ENCODE measurements at places on chromosomes 4 and X. TPM values are rescaled to one million over a fixed set of nuclear protein-coding genes. Genes with fewer than 3 reads are reported as not detected.

DNA sequence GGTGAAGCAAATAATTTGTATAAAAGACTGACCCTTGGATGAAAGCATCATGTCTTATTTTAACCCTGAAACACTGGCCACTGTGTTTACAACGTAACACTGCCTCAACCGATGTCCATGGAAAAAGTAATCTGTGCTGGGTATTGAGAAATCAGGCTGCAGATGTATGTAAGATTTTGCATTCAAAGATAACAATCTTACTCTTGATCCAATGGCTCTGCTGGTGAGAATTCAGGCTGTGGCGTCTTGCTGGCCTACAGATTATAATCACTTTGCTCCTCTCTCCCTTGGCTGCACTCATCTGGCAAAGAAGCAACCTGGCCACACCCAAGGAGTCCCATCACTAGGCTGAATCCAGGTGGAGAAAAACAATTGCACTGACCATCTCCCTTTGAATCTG lies 7.5 kb downstream of the ADGRA3 start:
- no peaks in the 10 kb centered on the region for H3K36me3 ChIP-seq
- no peaks in the 10 kb centered on the region for H3K27me3 ChIP-seq
- no peak overlapping the region for H3K27ac ChIP-seq
- H3K4me1 ChIP-seq = no peaks in the 10 kb centered on the region
- DNase-seq = no peak

GRCh38 chr4:130338851-130339250 lies 1242.9 kb downstream of the C4orf33 start:
- H3K4me1 ChIP-seq = no peaks in the 10 kb centered on the region
- no peaks in the 10 kb centered on the region for H3K36me3 ChIP-seq
- no peaks in the 10 kb centered on the region for H3K27me3 ChIP-seq
- no peak overlapping the region for H3K27ac ChIP-seq
- no peak for DNase-seq

DNA sequence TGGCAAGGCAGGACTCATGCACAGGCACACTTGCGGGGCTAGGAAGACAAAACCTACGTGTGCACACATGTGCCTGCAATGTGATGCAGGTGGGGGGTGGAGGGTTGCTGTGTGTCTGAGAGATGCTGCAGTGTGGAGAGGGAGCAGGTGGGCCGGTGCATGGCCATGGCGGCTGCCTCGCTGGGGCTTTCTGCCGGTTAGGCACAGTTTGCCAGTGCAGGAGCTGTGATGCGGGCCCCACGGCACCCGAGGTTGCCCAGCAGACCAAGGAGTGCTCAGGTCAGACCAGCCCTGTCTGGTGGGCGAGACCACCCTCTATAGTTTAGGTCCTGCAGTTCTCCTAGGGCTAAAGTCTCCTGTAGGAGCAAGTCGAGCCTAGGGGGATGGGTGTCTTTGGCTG lies 4.4 kb upstream of the AFM start:
- no peaks in the 10 kb centered on the region for H3K36me3 ChIP-seq
- H3K27me3 ChIP-seq = no peaks in the 10 kb centered on the region
- DNase-seq = no peak
- H3K4me1 ChIP-seq = 0 out of 2 replicates have a peak, but pooled peaks cover 3% of the 10 kb centered on the region

The DUSP21 gene
- total RNA-seq = 0.85 TPM

DNA sequence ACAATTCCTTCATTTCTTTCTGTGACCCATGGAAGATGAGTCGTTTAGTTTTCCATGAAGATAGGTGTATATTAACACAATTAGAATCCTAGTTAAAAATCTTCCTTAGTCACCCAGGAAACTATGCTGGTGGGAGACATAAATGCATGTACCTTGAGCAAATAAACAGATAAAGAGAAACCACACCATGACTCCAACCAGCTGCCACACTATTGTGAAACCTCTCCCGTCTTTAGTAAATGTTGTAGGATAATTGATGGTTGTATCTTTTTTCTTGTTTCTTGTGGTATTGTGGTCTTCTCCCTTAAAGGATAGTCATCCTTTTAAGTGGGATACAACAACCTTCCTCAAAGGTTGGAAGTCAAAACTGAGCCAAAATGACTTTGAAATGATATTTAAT lies 103.8 kb upstream of the LEF1 start:
- H3K4me3 ChIP-seq = no peak overlapping the region
- H3K36me3 ChIP-seq = no peaks in the 10 kb centered on the region
- H3K27me3 ChIP-seq = no peaks in the 10 kb centered on the region

DNA sequence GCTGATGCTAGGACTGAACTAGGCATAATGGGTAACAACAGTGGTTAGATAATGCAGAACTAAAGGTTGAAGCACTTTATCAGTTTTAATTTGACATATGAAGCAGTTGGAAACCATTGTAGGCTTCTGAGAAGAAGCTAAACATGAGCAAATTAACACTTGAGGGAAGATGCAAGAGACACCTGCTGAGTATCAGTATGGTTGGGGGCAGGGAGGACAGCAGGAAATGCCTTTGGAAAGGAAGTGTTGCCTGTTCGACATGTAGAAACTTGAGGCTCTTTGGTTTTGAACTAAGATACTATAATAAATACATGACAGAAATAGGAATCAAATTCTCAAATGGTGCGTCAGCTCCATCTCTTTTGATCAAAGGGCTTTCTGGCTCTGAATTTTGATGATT lies 115.6 kb downstream of the FHIP1A start:
- no peak overlapping the region for H3K4me3 ChIP-seq
- no peaks in the 10 kb centered on the region for H3K4me1 ChIP-seq

DNA sequence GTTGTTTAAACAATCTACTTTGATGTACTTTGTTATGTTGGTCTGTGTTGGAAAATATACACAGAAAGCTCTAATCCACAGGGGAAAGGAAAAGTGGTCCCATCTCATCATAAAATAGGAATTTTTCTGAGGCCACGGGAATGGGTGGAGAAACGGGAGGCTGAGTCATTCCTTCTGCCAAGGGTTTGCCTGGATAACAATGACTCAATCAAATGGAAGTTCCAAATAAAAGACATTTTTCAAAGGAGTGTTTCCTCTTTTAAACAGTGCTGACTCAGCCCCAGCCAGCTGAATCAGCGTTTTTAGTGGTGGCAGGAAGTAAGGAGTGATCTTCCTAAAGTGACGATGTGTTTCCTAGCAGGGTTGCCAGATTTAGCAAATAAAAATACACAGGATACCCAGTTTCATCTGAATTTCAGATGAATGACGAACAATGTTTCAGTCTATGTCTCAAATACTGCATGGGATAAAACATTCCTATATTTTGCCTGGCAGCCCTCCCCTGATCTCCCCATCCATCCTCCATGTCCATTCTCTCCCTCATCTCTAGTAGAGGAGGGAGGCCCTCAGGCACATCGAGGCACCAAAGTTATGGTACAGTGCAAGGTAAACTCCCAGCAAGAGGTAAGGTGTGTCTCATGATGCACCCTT lies 345.4 kb upstream of the GATB start:
- no peaks in the 10 kb centered on the region for H3K36me3 ChIP-seq
- no peak overlapping the region for H3K4me3 ChIP-seq
- no peak overlapping the region for H3K27ac ChIP-seq
- H3K27me3 ChIP-seq = peaks cover 17% of the 10 kb centered on the region
- no peaks in the 10 kb centered on the region for H3K4me1 ChIP-seq
- DNase-seq = no peak

The HERC6 gene
- 0.09 TPM for total RNA-seq

The CYP2U1 gene
- total RNA-seq = 0.07 TPM

- no peak overlapping the region for H3K27ac ChIP-seq
- no peaks in the 10 kb centered on the region for H3K4me1 ChIP-seq
- no peaks in the 10 kb centered on the region for H3K36me3 ChIP-seq
- no peaks in the 10 kb centered on the region for H3K27me3 ChIP-seq
Measured at GRCh38 chr4:176607807-176608206, 184.9 kb downstream of the VEGFC start.

DNA sequence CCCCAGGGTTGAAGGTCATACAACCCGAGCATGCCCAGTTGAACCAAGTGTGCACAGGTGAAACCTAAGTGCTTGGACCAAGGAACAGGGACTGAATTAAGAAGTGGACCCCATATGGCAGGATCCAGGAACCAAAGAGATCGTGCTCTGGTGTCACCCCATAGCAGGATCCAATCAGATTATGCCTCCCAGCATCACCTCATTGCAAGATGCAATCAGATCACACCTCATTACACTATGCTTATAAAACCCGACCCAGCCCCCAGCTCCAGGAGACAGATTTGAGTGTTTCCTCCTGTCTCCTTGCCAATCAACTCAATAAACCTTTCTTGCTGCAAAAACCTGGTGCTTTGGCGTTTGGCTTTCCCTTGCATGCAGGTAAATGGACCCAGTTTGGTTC lies 37.6 kb downstream of the EFHC2 start:
- H3K4me1 ChIP-seq = no peaks in the 10 kb centered on the region
- no peak overlapping the region for H3K27ac ChIP-seq
- no peaks in the 10 kb centered on the region for H3K27me3 ChIP-seq
- DNase-seq = no peak
- H3K4me3 ChIP-seq = no peak overlapping the region

DNA sequence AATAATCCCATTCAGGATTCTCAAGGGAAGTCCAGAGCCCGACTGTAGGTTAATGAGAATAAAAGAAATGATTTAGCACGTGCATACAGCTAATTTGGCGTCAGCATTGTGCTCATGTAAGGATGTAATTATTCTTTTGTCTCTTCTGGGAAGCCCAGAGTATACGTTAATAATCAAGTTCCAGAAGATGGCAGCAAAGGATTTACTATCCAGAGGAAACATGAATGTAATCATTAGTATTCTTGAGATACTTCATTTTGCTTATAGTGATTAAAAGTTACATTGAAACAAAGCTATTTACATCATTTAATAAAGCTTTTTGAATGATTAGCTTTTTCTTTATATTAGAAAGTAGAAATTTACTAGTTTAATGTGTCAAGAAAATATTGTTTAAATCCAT lies 27.1 kb upstream of the MAP9 start:
- no peak overlapping the region for H3K27ac ChIP-seq
- no peak overlapping the region for H3K4me3 ChIP-seq
- no peaks in the 10 kb centered on the region for H3K36me3 ChIP-seq
- no peaks in the 10 kb centered on the region for H3K4me1 ChIP-seq

DNA sequence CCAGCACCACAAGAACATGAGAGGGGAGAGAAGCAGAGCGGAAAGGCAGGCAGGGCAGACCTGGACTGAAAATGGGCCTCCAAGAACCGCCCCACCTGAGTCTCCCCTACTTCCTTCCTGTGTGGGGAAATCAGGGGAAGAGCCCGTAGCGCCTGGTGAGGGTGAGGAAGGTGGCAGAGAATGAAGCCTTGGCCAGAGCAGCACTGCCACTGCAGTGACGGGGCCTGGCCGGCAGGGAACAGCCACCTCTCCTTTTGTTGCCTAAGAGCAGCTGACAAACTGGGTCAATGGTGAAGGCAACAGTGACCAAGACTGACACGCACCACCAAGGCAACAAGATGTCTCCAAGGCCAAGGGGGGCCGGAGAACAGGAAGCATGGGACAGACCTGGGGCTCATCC lies 58.4 kb upstream of the CBR4 start:
- no peak overlapping the region for H3K27ac ChIP-seq
- H3K4me3 ChIP-seq = no peak overlapping the region
- H3K36me3 ChIP-seq = no peaks in the 10 kb centered on the region
- peaks cover 14% of the 10 kb centered on the region for H3K27me3 ChIP-seq

GRCh38 chr4:189029976-189030504 lies 890.8 kb downstream of the TRIML1 start:
- H3K36me3 ChIP-seq = no peaks in the 10 kb centered on the region
- H3K27me3 ChIP-seq = no peaks in the 10 kb centered on the region
- H3K4me3 ChIP-seq = no peak overlapping the region
- no peak overlapping the region for H3K27ac ChIP-seq

DNA sequence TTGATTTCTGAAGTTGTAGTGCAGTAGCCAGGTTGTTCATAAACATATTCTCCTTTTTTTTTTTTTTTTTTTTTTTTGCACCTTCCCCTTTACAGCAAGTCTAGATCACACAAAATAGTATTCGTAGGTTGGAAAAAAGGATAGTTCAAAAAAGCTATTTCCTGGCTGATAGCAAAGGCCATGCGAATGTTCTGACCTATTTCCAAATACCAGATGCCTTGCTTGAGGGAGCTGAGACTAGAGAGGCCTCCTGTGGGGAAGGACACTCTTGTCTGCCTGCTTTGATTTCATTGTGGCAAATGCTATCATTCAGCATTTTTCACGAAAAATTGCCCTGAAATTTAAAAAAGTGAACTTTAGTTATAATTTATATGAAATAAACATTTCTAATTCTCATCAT lies 111.4 kb downstream of the MAD2L1 start:
- no peak for DNase-seq
- no peaks in the 10 kb centered on the region for H3K4me1 ChIP-seq
- no peak overlapping the region for H3K4me3 ChIP-seq
- H3K27me3 ChIP-seq = no peaks in the 10 kb centered on the region
- no peaks in the 10 kb centered on the region for H3K36me3 ChIP-seq
- H3K27ac ChIP-seq = no peak overlapping the region

GRCh38 chr4:144342949-144343760 lies 202.6 kb upstream of the GYPA start:
- no peak for DNase-seq
- no peaks in the 10 kb centered on the region for H3K27me3 ChIP-seq
- no peak overlapping the region for H3K27ac ChIP-seq
- H3K36me3 ChIP-seq = no peaks in the 10 kb centered on the region
- no peak overlapping the region for H3K4me3 ChIP-seq

The NWD2 gene
- not detected for total RNA-seq

DNA sequence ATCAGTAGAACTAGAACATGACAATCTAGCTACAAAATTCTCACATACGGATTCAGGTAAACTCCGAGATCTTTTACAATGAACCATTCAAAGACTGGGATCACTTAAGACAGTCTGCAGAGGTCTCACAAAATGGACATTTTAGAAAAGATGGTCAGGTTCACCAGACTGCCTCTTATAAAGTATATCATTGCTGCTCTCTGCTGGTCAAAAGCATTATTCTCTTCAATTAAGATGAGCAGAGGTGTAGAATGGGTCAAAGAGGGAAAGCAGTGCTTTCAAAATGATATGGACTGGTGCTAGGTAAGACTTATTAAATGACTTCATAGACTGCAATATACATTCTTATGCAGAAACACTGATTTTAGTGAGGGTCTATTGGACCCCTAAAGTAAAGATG lies 434.7 kb downstream of the PACRGL start:
- H3K4me3 ChIP-seq = no peak overlapping the region
- no peaks in the 10 kb centered on the region for H3K27me3 ChIP-seq
- no peaks in the 10 kb centered on the region for H3K36me3 ChIP-seq
- H3K4me1 ChIP-seq = no peaks in the 10 kb centered on the region
- DNase-seq = no peak
- H3K27ac ChIP-seq = no peak overlapping the region

DNA sequence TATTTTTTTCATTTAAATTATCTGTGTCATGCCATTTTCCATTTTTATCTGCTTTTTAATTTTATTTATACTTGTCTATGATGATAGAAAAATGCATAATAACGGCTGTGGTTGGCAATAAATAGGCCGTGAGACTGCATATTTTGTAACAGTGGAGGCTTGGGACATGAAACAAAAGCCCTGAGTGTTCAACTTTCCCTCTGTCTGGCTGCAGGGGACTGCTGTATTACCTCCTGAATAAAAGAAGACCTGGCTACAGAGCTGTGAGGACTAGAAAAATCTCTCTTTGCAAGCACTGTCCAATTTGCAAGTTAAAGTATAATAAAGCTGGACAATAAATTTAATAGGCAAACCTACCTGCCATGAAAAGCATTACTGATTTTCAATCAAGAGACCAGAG lies 82.1 kb downstream of the MAGEB10 start:
- DNase-seq = no peak
- H3K27me3 ChIP-seq = no peaks in the 10 kb centered on the region
- no peak overlapping the region for H3K27ac ChIP-seq
- H3K36me3 ChIP-seq = no peaks in the 10 kb centered on the region
- H3K4me3 ChIP-seq = no peak overlapping the region
- no peaks in the 10 kb centered on the region for H3K4me1 ChIP-seq

GRCh38 chr4:185341841-185342240 lies 53.9 kb downstream of the LRP2BP start:
- H3K4me3 ChIP-seq = no peak overlapping the region
- no peak for DNase-seq
- peaks cover 14% of the 10 kb centered on the region for H3K36me3 ChIP-seq
- no peak overlapping the region for H3K27ac ChIP-seq

The FAM241A gene
- total RNA-seq = 5.0 TPM

The RBM10 gene
- 58.7 TPM for total RNA-seq

The SPANXN3 gene
- total RNA-seq = not detected

All from K562 (cell line).